ENCODE measurements at places on chromosomes 4 and X.

GRCh38 chr4:173403051-173403450, 4.1 kb upstream of the SCRG1 start:
- peak; percentile 78 for DNase-seq

DNA sequence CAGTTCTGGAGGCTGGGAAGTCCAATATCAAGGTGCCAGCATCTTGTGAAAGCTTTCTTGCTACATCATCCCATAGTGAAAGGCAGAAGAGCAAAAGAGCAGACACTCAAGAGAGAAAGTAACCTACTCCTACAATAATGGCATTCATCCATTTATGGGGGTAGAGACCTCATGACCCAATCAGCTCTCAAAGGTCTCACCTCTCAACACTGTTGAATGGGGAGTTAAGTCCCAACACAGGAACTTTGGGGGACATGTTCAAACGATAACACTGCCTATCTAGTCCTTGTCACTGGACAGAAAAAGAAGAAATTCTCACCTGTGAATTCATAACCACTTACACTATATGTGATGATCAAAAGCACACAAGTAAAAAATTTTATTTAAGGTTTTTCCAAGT, 6.6 kb upstream of the NFKB1 start:
- DNase-seq = no peak

GRCh38 chr4:180485407-180485806, 1757.8 kb upstream of the TENM3 start:
- no peak for DNase-seq

GRCh38 chrX:40805404-40805803, 70.1 kb upstream of the MED14 start:
- DNase-seq = no peak

- DNase-seq = peak; percentile 68
Measured at GRCh38 chr4:157072002-157072401, 3.9 kb upstream of the GLRB start.

GRCh38 chr4:134812611-134813010, 611.0 kb upstream of the PABPC4L start:
- peak; percentile 4 for DNase-seq

GRCh38 chr4:71130827-71131603, 137.6 kb downstream of the DCK start:
- DNase-seq = peak; percentile 84

- DNase-seq = no peak
Measured at GRCh38 chr4:7299010-7299907, 106.9 kb downstream of the SORCS2 start.

GRCh38 chr4:7427831-7428260, 6.9 kb downstream of the PSAPL1 start:
- DNase-seq = no peak

DNA sequence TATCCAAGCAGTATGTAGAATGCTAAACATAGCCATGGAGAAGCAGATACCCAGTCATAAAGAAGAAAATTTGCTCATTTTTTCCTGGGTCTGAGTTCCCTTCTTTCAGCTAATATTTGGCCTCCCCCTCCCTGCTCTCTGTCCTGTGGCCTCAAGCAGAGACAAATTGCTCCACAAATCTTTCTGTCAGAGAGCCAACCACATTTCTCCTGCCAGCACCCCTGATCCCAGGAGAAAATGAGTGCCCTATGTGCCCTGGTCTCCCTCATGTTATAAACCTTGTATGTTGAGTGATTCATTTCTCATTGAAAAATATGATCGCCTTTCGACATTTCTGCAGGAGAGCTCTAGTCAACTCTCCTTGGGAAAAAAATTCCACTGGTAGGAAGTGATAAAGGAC, 82.0 kb downstream of the TMEM156 start:
- peak; percentile 16 for DNase-seq

DNA sequence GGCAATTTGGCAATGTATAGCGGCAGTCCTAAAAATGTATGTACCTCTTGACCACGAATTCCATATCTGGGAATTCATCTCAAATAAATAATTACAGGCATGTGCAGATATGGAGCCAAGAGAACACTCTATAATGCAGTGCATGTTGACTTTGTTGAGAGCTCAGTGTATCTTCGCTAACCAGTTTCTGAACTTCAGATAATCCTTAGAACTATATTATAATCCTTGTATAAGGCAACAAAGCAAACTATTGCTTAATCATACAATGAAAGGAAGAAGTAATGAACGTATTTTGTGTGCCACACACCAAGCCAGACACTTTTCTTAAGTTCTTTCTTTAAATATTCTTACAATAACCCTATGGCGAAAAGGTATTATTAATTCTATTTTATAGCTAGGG, 168.5 kb downstream of the SMIM20 start:
- DNase-seq = no peak

DNA sequence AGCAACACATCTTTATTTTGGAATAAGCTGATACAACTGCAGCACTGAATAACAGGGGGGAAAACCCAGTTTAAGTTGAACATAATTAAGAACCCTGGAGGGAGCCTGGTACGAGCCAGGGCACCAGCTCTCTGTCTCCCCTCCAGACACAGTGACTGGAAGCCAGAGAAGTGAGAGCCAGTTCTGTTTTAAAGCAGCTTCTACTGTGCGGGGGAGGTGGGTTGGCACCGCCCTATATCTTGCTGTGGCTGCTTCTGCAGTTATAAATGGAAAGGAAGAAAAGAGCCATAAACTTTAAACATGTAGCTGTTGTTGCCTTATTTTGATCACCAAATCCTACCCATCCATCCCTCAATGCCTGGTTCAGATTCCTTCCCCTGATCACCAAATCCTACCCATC, 207.9 kb upstream of the ANXA3 start:
- DNase-seq = no peak

DNA sequence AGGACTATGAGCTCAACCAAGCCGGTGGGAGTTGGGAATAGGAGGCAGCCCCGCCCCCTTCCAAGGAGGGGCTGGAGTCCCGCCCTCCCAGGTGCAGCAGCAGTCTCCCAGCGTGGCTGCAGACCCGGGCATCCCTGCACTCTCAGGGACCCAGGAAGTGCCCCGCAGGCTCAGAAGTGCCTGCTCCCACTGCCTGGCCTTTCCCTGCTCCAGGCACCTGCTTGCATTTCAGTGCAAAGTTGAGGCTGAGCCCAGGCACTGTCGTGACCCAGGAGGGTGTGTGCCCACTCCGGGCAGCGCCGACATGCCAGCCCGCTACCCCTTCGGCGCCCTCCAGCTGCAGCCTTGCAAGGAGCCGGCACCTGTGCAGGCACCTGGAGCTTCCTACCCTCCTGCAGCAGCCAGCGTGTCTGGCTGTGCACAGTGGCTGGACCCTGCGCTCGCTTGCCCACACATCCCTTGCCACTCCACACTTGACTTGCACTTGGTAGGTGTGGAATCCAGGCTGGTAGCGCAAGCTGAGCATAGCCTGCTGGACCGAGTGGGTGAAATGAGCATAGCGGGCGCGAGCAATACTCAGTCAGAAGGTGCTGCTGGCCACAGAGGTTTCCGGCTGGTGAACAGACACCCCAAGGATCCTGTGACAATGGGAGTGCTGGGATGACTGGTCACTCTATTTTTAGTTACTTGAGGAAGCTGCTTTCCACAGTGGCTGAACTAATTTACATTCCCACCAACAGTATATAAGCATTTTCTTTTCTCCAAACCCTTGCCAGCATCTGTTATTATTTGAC, 236.3 kb downstream of the PCDH10 start:
- no peak for DNase-seq

DNA sequence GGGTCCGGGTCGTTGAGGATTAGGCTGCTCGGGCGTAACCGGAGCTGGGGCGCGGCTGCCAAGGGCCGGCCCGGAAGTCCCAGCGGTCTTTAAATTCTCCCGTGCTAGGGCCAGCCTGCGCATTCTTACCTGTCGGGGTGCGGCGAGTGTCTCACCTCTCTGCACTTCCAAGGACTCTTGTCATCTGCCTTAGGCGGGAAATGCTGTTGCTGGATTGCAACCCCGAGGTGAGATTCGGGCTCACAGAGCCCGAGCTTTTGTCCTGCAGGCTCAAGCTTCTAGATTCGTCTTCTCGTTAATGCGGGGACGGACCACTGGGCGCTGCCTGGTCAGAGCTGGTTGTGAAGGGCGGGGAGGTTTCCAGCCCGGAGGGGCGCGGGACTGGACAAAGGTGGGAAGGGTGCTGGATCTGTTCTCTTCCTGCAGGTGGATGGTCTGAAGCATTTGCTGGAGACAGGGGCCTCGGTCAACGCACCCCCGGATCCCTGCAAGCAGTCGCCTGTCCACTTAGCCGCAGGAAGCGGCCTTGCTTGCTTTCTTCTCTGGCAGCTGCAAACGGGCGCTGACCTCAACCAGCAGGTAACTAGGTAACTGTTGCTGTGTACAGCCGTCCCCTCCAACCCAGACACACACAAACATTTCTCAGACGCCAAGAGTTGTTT, at the start of gene ANKRD37:
Gene ANKRD37, plus strand, starts transcription at position 118 of the 662 bp plus-strand sequence. Its CDS starts 83 bp downstream, at position 201.
- no peak for DNase-seq

DNA sequence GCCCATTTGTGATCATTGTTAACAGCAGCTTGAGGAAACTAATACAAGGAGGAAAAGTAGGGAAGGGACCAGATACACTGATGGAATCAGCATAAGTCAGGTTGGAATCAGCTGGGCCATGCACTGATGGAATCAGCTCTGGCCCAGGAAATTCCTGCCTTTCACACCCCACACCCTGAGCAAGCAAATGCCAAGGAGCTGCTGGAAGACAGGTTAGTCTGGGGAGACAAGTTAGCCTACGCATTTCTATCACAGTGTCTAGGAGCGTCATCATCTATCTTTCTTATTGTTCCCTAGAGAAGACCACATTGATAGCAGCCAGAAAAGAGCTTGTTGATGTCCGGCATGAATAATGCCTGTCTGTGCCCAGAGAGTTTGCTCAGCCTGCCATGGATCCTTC, 16.2 kb upstream of the CEP135 start:
- DNase-seq = no peak

DNA sequence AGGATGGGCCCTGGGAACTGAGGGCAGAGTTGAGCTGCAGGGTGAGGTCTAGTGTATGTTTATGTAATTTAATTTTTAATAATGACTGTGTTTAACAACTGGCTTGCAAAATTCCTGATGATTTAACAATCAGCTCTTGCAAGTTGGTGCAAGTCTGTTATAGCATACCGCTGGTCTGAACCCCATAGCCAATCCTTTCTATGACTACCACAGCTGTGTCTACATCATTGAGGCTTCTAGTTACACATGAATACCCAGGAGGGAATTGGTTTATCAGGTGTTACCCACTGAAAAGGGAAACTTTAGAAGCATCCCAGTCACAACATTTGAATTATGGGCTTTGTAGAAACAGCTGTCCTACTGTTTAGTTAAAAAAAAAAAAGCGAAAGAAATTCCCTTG, 38.3 kb downstream of the SUPT20HL1 start:
- no peak for DNase-seq

DNA sequence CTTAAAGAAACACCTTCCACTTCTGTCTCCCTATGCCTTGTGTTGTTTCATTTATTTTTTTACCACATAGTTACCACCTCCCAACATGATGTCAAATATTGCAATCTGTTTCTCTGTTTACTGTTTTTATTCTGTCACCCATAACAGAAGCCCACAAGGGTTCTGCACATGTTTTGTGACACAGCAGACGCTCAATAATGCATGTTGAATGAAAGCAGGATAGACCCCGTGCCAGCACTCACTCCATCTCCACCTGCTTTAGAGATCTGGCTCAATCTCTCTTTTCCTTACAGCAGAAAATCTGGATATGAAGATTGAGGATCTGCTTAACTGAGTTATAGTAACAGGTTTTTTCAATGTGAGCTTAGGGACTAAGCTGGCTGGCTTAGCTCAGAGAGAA, 116.8 kb upstream of the NUDT10 start:
- no peak for DNase-seq

DNA sequence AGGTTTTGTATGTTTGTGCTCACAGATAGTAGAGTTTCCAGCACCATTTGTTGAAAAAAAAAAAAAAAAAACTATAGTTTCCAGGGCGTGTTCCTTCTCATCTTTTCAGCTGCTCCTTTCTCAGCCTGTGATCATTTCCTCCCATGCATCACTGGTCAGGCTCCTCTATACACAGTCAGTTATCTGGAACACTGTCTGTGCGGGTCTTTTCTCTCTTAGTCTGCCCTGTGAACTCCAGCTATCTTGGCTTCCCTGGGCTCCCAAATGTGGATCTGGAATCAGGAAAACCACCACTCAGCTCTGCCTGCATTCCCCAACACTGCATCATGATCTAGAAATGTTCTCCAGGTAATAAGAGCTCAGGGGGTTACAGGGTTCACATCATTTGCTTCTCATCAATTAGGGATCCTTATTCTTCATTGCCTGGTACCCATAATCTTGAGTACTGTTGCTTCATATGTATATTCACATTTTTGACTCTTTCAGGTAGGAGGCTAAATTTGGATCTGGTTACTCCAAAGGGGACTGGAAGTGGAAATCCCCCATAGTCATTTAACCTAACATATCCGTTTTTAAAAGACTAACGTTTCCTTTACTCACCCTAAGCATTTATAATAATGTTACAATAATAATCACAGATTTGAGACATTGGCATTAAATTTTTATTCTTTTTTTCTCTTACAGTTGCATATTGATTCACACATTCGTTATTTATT, 221.8 kb upstream of the KLF3 start:
- DNase-seq = no peak

DNA sequence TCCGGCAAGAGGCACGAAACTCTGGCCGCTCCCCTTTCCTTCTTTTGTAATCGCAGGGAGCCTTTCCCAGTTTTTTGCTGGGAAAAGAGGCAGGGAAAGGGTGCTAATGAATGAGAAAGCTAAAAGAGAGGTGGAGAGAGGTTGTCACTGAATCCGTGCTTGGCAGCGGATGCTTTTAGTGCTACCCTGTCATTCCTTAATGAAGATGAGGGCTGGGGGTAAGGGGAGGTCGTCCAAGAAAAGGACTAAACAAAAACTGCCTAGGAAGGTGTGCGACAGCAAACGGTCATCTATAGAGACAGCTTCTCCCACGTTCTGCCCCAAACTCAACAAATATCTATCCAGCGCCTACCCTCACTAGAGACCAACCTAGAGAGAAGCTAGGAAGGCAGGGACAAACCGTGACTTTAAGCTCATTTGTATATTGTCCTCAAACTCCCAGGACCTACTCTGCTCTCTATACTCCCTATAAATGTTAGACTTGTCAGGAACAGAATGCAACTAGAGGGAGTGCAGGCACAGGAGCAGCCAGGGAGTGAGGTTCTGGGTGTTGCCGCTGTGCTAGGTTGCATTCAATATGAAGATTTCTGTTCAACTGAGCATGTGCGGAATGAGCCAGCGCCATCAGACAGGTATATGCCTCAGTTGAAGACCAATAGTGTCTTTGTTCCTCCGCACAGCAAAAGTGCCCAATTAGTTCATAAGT, 777 bp upstream of the CASK start:
- DNase-seq = no peak

- no peak for DNase-seq
Measured at GRCh38 chr4:7460566-7460965, 25.8 kb upstream of the PSAPL1 start.

- DNase-seq = no peak
Measured at GRCh38 chr4:123649250-123649644, 252.7 kb downstream of the SPRY1 start.
